ENCODE measurements at places on chromosomes 5 and 9.

GRCh38 chr5:156892223-156892622 is 42.1 kb downstream of the PPP1R2B start:
- DNase-seq, result no peak

- no peak for DNase-seq
Measured at GRCh38 chr9:92599938-92600461, 64.2 kb upstream of the ECM2 start.

DNA sequence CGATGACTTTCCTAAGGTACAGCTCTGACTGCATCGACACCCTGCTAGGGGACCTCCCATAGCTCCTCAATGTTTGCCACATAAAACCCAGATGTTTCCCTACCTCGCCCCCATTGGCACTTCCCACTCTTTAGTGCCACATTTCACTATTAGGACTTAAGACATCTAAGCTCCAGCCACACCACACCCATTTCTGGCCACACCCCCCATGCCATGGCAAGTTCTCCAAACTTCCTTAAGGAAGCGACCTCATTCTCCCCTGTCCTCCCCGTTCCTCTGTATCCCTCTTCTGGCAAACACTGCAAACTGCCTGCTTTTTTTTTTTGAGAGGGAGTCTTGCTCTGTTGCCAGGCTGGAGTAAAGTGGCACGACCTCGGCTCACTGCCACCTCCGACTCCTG is 62.9 kb downstream of the USP20 start:
- no peak for DNase-seq

DNA sequence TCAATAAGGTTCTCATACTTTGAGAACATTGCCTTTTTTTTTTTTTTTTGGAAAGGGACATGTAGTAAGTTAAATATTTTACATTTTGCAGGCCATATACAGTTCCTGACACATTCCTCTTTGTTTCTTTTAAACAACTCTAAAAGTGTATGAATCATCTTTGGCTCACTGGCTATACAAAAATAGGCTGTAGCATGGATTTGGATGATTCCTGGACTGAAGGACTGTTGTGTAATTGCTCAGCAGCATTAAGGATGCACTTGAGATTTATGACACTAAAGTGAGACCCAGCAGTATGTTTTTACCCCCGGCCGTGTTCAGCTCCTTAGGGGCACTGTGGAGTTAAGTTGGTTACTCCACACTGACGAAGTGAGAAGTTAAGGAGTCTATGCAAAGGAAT is 41.3 kb downstream of the VPS13A start:
- no peak for DNase-seq

DNA sequence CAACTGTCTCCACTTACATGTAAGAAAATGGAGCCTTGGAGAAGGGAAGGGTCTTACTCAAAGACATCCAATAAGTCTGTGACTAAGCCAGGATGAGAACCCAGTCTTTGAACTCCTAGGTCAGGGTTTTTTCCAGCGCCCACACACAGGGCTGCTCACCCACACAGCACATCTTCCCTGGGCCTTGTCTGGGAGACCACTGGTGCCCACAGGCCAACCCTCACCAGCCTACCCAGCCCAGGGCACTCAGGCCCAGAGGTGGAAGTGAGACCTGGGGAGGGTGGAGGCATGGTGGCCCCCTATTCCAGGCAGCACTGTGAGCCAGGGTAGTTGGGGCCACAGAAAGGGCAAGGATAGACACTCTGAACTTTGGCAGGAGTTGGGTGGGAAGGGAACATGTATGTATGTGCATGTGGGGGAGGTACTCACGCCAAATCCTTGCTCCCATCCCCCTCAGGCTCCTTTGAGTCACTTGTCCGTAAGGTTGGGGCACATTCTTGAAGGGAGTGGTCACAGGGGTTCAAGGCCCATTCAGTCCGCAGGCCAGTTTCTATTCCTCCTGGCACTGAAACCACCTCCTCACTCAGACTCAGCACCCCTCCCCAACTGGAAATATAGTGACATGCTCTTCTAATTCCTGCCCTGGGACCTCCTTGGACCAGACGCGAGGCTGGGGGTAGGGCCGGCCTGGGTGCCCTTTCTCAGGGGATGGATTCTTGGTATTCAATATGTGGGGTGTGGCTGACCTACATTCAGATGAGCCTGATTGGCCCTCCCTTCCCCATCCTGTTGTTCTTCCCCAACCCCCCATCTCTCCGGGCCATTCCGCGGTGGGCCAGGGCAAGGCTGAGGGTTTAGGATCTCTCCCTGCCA is 2.9 kb upstream of the SLC4A9 start:
- no peak for DNase-seq

Measured in activated T-cell treated with anti-CD3 and anti-CD28 coated beads, Interleukin-2, amount 50 U/mL, for 4 hours (primary cell).